CD4-positive, alpha-beta T cell treated with Interleukin-6 at 100 ng/mL for 8 hours (primary cell): ENCODE measurements at places on chromosomes 13 and 19.

DNA sequence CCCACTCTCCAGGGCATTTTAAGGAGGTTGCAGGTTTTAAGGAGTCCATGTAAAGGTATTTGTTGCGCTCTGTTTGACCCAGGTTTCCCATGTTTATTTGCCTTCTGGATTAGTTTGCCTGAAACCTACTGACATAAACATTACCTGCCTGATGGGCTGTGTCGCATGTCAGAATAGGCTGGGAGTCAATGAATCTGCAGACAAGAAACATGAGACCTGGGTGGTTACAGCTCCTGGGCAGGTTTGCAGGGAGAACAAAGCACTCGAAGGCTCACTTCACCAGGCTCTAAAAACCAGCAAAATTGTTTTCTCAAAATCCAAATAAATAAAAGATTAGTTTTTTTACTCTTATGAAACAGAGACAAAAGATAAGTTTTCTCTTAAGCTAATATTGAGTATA is 114.4 kb upstream of the SERTM1 start:
- no peak for DNase-seq

DNA sequence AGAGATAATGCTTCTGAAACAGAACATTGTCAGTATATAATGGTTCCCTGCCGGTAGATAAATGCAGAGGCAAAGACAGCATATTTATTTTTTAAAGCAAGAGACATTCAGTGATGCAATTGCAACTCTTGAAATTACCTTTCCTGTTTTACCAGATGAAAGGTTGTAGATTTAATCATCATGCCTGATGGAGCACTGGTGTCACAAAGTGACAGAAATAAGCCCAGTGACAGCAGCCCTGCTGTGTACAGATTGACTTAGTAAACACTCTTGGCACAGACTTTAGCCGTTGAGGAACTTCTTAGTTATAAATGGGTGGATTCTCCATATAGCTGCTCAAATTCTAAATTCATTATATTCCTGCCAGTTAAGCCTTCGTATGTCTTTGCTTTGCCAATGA is 172.5 kb downstream of the ITGBL1 start:
- no peak for DNase-seq

- peak; percentile 69 for DNase-seq
These were observed 25.4 kb upstream of the GPR12 start for GRCh38 chr13:26785838-26786630.

DNA sequence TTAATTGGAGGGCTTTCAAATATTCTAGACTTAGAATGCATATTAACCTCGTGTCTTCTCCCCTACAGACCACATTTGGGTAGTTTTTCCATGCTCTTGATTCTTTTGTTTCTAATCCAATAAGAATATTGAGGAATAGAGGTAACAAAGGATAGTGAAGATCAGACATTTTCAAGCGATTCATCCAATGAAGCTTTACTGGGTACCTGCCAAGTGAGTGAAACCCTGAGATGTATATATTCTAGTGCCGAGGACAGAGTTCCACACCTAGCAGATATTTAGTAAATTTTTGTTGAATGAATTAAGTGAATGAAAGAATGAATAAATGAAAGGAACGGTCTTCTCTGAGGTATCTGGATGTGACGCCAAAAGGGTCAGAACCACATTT is 442 bp upstream of the RFC3 start:
- DNase-seq, result no peak

- no peak for DNase-seq
These were observed 19.0 kb downstream of the MAN2B1 start for GRCh38 chr19:12647490-12648071.

GRCh38 chr13:56923626-56924140 is 217.0 kb upstream of the PRR20A start:
- no peak for DNase-seq

GRCh38 chr13:86000546-86000945 is 201.3 kb upstream of the SLITRK6 start:
- DNase-seq, result no peak

- peak; percentile 96 for DNase-seq
These were observed at the start of gene ZSCAN18 for GRCh38 chr19:58097781-58098681. TSS of gene ZSCAN18 (minus strand) at chr19:58098231. CDS start at chr19:58090267, 7,964 bp downstream.

GRCh38 chr19:7115721-7116120 is 46.2 kb downstream of the ZNF557 start:
- DNase-seq, result no peak

GRCh38 chr13:39107561-39107960 is 69.3 kb downstream of the NHLRC3 start:
- no peak for DNase-seq

DNA sequence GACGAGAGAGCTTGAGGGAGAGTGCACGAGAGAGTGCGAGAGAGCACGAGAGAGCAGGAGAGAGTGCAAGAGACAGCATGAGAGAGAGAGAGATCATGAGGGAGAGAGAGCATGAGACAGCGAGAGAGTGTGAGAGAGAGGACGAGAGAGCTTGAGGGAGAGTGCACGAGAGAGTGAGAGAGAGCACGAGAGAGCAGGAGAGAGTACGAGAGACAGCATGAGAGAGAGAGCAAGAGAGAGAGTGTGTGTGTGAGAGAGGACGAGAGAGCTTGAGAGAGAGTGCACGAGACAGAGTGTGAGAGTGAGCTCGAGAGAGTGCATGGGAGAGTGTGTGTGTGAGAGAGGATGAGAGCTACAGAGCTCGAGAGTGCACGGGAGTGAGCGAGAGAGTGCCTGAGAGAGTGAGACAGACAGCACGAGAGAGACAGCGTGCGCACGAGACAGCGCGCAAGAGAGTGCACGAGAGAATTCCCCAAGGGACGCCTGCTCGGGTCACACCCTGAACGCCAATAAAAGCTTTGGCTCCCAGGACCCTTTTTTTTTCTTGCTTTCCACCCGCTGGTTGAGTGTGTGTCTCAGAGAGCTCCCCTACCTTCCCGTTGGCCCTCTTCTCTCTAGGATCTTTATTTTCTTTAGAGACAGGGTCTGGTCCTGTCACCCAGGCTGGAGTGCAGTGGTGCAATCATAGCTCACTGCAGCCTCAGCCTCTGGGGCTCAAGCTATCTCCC is 3.7 kb downstream of the CD70 start:
- DNase-seq, result no peak

DNA sequence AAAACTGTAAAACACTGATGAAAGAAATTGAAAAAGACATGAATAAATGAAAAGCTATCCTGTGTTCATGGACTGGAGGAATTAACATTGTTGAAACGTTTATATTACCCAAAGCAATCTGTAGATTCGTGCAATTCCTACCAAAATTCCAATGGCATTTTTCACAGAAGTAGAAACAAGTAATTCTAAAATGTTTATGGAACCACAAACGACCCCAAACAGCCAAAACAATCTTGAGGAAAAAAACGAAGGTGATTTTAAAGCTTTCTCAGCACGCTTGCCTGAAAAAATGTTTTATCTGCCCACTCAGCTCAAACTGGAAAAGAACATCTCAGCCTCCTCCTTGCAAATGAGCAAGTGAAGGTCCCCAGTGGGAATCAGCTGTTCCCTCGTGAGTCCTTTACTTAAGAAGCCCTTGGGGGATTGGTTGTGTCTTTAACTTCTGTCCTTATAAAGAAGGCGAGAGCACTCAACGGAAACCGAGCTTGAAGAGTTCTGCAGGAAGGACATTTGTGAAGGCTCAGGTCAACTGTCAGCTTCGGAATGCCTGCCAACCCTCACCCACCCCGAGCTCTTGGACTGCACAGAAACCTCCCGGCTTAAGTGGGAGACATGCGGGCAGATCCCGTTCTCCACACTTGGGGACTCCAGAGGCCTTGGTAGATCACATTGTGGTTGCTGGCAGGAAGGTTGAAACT is 256.0 kb upstream of the IRS2 start:
- no peak for DNase-seq

GRCh38 chr13:35489050-35489449 is 12.6 kb upstream of the MAB21L1 start:
- DNase-seq, result no peak

DNA sequence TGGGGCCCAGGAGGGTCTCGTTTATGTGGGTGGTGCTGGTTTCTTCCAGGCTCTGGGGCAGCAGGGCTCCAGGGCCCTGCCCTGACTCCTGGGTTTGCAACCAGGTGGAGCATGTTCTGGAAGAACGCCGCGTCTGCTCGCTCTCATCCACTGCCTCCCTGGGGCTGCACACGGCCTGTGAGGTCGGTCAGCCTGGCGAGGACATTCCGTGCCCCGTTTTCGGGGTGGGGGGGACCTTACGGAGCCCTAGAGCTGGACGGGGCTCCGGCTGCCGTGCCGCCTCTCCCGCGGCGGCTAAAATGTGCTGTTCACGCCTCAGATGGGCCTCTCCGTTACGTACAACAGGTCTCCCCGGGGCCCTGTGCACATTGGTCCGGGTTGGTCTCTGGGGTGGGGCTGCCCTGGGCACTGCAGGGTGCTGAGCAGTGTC is 3.3 kb downstream of the GNA11 start:
- no peak for DNase-seq

- peak; percentile 75 for DNase-seq
These were observed 1.3 kb downstream of the CSNK1G2 start for GRCh38 chr19:1942078-1942933.

DNA sequence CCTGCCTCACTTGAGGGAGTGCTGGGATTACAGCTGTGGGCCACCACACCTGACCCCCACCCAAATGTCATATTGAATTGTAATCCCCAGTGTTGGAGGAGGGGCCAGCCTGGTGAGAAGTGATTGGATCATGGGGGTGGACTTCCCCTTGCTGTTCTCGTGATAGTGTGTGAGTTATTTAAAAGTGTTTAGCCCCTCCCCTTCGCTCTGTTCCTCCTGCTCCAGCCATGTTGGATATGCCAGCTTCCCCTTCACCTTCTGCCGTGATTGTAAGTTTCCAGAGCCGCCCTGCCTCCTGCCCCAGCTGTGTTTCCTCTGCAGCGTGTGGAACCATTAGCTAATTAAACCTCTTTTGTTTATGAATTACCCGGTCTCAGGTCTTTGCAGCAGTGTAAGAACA is 13.7 kb downstream of the CHAMP1 start:
- no peak for DNase-seq

- DNase-seq, result no peak
These were observed 17.7 kb downstream of the GPC6 start for GRCh38 chr13:93244141-93244917.

GRCh38 chr13:39134574-39134973 is 96.3 kb downstream of the NHLRC3 start:
- DNase-seq, result no peak

GRCh38 chr19:15539638-15540037 is 31.3 kb downstream of the CYP4F22 start:
- no peak for DNase-seq

DNA sequence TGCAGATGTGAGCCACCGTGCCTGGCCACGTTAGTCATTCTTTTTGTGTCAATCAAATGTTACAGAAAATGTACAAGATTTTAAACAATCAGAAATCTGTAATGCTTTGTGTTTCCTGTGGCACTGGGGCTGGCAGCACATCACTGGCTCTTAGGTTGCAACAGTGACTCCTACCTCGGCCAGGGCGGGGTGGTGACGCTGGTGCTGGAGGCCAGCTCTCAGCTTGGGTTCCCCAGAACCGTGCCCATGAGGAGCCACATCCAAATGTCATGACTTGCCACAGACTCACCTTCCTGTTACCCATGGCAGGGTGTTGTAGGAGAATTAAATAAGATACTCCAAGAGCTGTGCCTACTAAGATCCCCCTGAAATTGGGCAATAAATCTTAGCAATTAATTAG is 161.7 kb downstream of the TEX29 start:
- DNase-seq, result no peak

DNA sequence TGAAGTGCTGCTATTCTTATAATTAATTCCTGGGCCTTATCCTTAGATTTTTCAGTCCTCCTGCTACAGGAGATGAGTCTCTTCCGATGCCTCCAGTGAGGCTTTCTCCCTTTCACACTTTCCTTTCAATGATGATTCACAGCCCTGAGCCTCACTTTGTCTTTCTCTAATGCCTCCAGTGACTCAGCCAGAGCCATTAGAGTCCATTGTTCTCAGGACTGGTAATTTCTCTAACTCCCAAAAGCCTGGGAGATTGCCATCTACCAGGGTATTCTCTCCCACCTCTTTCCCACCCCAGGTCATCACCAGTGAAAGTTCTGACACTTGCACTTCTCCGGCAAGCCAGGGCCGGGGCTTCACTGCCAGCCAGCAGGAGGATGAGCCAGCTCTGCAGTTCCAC is 49.6 kb upstream of the ARGLU1 start:
- DNase-seq, result no peak

- DNase-seq, result no peak
These were observed 21.9 kb downstream of the PLEKHJ1 start for GRCh38 chr19:2214251-2214650.

GRCh38 chr13:99614465-99614885 is 113.2 kb downstream of the TM9SF2 start:
- peak; percentile 30 for DNase-seq

GRCh38 chr13:58869566-58869965 is 1238.0 kb downstream of the PCDH17 start:
- no peak for DNase-seq

- no peak for DNase-seq
These were observed 32.3 kb upstream of the NDUFS7 start for GRCh38 chr19:1351381-1351851.

DNA sequence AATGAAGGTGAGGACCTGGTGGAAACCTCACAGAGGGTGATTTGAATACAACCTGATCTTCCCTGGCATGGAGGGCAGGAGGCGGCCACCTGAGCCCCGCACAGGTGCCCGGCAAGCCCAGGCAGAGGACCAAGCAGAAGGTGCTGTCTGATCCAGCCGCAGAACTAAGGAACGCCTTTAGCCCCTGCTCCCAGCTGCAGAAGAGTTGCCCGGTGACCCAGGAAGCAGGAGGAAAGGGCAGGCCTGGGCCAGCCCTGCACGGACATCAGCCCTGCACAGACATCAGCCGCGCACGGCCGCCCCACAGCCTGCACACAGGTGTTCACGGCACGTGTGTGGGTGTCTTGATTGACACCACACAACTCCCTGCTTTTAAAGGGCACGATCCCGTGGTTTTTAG is 43.1 kb downstream of the RASA3 start:
- DNase-seq, result no peak

GRCh38 chr13:113216254-113217048 is 7.0 kb downstream of the CUL4A start:
- DNase-seq, result no peak

GRCh38 chr13:57409121-57409520 is 222.4 kb upstream of the PCDH17 start:
- no peak for DNase-seq

DNA sequence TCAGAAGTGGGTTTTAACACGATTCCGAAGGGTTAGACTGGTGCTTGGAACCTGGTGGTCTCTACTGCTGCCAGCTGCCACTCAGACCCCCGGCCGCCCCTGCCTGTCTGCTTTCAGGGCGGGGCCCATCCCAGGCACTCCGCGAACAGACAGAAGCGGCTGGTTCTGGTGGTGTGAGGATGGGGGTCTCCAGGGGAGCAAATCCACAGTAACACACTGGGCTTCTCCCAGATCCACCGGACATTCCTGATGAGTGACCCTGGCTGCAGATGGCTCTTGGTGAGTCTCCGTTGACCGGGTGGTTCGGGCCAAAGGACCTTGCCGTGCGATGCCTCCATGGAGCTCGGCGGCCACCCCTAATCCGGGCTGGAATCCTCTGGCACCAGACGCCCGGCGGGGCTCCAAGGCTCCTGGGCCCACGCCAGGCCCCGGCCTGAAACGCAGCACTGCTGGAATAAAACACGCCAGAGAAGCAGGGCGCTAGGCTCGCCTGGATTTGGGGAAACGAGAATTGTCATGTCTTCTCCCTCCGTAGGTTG is 2.1 kb upstream of the PTBP1 start:
- no peak for DNase-seq

- DNase-seq, result no peak
These were observed 721.5 kb upstream of the KLHL1 start for GRCh38 chr13:70829748-70830147.
